ENCODE measurements at places on chromosomes 7 and 10.

DNA sequence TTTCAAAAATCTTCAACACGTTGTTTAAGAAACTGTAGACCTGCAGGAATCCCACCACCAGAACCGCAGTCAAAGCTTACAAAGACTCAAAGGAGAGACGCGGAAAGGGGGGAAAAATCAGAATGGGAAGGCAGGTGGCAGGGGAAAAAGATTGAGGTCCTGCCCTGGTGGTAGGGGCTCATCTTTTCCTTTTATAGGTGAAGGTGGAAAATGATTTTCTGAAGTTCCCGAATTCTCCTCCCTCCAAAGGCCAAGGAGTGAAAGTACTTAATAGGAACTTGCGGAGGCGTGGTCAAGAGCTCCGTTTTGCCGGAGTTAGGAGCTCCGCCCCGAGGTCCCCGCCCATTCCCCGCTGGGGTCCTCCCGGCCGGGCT is 724 bp downstream of the BBIP1 start:
- no peak for DNase-seq

DNA sequence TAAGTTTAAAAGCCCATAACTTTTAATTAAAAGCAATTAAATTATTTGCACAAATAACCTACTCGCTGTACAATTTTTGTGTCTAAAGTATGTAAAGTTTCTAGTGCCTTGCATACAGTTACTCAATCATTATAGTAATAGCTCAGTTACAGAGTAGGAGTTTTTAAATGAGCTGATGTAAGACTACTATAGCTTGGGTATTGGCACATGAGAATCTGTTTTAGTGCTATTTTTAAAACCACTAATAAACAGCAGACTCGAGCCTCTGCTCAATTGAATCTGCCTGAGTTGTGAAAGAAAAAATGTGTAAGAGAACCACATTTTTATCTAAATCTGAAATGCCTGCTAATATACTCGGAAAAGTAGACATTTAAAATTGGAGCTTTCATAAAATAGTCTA is 31.1 kb downstream of the CTNNA3 start:
- DNase-seq: no peak

DNA sequence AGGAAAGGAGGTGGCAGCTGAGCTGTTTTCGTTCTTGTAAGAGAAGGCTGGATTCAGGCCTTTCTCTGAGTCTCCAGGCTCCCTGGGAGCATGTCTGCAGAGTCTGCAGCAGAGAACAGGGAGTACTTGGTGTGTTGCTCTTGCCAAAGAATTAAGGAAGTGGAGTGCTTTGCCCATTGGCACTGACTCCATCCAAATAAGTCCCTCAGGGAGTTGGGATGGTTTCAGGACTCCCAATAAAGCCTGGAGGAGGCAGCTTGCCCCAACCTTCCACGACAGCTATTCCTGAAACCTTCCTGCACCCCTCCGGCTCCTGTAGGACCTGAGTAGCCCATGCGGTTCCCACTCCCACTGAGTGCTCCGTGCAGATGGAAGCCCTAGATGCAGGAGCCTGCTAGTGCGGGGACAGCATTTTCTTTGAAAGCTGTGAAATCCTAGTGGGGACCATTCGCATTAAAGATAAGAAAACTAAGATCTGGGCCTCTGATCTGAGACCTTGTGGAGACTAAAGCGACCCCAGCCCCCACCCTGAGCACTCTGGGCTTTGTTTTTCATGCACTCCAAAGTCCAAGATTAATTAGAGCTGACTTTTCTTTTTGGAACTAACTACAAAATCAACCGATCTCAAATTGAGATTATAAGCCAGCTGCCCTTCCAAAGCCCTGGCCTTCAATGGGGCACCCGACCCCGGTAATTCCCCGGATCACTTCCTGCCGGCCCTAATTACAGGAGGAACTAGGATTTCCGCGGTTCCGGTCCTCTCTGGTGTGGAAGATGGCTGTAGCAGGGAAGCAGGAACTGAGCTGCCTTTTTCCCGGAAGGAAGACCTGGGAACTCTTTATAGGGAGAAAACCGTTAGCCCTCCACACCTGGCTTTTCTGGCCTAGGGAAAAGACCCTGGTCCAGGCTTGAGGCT is 110.2 kb downstream of the COL13A1 start:
- no peak for DNase-seq

- DNase-seq: no peak
Observed at GRCh38 chr7:82194016-82194643, 249.4 kb downstream of the CACNA2D1 start.

GRCh38 chr7:142391191-142391992 is 133.5 kb upstream of the PRSS58 start:
- DNase-seq: no peak

- no peak for DNase-seq
Observed at GRCh38 chr7:47743965-47744591, 162.2 kb upstream of the TNS3 start.

DNA sequence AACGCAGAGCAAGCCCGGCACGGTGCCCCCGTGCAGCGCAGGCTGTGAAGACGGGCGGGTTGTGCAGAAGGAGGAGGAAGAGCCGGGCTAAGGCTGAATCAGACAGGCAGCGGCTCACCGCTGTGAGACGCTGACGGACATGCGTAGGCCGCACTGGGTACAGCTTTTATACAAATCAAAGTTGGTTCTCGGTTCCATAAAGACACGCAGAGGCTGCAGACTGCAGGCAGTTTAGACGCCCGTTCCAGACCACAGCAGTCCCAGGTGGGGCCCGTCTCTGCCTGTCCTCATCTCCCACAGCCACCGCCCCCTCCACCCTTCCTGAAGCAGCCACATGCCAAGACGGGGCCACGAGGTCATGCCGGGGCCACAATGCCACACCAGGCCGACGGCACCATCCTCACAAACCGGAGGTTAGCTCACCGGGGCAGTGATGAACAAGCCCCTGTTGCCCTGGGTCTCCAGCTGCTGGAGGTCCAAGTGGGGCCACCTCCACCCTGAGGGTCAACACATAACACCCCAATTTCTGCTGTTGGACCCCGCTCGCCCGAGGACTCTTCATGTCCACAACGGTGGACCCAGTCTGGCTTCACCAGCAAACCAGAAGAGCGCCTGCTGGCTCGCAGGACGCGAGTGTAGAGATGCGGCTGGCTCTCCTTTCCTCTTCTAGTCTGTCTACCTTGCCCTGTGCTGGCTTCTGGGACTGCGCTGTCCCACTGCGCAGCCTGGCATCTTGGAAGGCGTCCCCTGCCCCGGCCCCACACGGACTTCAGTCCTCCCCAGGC is 227.2 kb downstream of the ELFN1 start:
- DNase-seq: no peak

GRCh38 chr7:47801423-47801822 is 146.8 kb downstream of the PKD1L1 start:
- DNase-seq: no peak

- no peak for DNase-seq
Observed at GRCh38 chr7:132656846-132657776, 80.8 kb upstream of the PLXNA4 start.

GRCh38 chr10:47223236-47223635 is 76.8 kb upstream of the GDF10 start:
- DNase-seq: no peak

DNA sequence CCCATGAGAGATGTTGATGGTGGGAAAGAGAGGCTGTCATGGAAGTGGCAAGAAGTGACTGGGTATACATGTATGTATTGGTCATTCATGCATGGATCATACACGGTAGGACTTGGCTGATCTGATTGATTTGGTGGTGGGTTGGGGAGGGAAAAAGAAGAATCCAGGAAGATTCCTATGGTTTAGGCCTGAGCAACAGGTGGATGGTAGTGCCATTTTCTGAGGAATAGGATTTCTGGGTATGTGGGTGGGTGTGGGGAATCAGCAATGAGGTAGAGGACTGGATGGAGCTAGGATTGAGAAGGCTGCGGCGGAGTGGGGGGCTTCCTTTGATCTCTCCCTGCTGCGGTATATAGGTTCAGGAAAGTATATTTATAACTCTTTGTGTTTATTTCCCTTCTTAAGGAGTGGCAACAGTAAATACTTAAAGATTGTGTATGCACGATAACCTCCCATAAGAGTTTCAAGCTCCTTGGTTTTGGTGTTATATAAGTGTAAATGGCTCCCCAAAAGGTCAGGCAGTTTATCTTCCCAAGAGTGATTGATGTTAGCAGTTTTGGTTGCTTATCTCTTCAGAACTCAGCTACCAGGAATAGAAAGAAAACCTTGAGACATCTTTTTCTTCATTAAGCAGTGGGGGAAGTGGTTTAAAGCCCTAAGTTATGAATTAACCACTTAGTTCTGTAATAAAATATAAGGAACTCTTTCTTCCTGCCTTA is 100.1 kb downstream of the LSMEM1 start:
- DNase-seq: no peak

DNA sequence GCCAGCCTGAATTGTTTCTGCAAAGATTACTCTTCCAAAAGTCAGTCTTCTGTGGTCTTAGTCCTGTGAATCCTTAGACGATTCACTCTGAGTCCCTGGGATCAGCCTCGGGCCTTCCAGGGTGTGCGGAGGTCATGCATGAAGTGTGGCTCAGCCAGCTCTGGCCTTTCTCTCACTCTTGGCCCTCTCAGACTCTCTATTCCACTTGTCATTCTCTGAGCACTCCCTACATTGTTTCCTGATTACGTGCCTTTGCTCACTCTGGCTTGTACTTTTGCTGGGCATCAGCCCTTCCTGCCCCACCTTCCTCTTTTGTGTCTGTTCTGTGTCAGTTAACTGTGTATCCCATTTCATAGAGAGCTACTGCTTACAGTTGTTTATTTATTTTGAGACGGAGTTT is 36.0 kb downstream of the CCNY start:
- peak; percentile 22 for DNase-seq

- DNase-seq: no peak
Observed at GRCh38 chr7:137985253-137985896, 16.5 kb downstream of the CREB3L2 start.

GRCh38 chr7:95609277-95609971 is 13.1 kb upstream of the PDK4 start:
- DNase-seq: peak; percentile 86

- DNase-seq: no peak
Observed at GRCh38 chr10:44967616-44968015, 8.0 kb downstream of the RASSF4 start.

- no peak for DNase-seq
Observed at GRCh38 chr10:103454026-103454425, 1.9 kb upstream of the CALHM2 start.

GRCh38 chr10:7408291-7409044 is 2.4 kb downstream of the SFMBT2 start:
- DNase-seq: no peak

- DNase-seq: no peak
Observed at GRCh38 chr7:44473295-44473694, 17.2 kb downstream of the NUDCD3 start.

- no peak for DNase-seq
Observed at GRCh38 chr7:156544919-156545715, 95.5 kb upstream of the RNF32 start.

DNA sequence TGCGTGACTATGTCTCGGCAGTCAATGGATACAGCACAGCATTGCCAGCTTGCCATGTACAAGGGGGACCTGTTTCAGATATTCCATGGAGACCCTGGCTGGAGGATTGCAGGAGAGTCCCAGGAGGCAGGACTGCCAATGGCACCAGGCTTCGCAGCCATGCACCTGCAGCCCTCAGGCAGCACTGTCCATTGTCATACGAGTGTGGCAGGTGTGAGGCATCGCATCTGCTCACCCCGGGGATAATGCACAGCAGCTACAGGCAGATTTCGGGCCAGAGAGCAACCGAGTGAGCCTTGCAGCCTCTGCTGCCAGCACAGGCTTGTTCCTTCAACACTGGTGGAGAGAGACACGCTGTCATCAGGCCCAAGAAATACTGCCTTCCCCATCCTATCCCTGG is 415.1 kb downstream of the PAXIP1 start:
- peak; percentile 17 for DNase-seq

GRCh38 chr7:106729720-106730385 is 68.9 kb upstream of the CCDC71L start:
- DNase-seq: no peak

DNA sequence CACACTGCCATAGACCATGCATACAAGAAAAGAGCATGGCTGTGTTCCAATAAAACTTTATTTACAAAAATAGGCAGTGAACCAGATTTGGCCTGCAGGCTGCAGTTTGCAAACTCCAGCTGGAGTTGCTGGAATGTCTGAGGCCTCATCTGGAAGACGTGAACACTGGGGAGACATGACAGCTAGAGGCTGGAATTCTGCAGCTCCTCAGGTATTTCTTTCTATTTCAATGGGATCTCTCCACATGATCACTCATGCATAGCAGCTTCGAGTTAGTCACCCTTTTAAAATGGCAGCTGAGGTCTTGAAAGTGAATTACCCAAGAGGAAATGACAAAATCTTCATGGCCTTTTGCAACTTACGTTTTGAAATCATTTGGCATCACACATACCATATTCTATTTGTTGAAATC is 52.6 kb upstream of the BET1 start:
- DNase-seq: no peak

- no peak for DNase-seq
Observed at GRCh38 chr7:71905821-71906220, 506.3 kb downstream of the CALN1 start.

- DNase-seq: no peak
Observed at GRCh38 chr7:80907141-80907601, 11.7 kb downstream of the SEMA3C start.

DNA sequence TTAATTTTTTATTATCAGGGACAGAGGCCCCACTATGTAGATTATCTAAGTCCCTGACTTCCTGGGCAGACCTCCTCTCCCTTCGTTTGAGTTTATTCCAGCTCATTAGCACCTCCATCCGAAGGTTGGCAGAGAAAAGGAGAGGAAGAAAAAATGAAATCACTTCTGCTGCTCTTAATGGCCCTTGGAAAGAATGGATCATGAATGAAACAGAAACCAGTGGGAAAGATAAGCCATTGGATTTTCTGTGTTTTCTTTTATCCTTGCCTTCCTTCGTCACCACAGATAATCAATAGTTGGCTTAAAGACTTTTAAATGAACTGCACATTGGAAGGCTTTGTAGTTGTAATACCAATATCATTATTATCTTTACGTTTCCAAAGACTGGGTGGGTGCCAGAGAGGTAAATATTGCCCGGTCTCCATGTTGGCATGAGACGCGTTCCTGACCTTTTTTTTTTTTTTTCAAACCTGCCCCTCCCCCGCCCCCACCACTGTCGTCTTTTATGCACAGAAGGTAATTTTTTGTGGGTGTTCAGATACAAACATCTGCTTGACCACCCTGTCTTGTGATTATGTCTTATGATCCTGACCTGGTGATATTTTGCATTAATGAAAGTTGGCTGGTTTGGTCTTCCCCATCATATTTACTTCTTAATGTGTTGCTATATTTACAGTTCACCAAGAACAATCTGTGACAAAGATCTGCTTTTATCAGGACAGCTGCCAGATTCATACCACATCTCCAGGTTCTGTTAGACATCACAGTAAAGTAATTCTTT is 116.8 kb downstream of the ARID5B start:
- DNase-seq: peak; percentile 21

GRCh38 chr10:90111671-90112070 is 410.3 kb downstream of the KIF20B start:
- DNase-seq: no peak

GRCh38 chr10:57818522-57818921 is 449.2 kb downstream of the IPMK start:
- peak; percentile 77 for DNase-seq

DNA sequence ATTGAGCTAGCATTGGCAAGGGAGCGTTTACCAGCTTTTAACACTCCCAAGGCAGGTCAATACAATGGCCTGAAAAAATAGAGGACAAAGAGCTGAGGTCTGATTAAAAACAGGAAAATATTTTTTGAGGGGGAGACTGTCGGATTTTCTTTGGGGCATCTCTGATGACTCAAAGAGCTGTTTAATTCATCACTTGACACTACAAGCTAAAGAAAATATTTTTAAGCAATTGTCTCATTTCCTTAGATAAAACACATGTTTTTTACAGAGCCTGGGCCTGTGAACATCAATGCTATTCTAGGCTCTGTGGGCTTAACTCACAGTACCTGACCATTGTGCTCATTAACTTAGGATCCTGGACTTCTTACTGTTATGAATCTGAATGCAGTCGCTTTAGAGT is 100.8 kb downstream of the NRP1 start:
- DNase-seq: no peak

All from DMS153 (cell line).